ENCODE measurements at places on chromosomes 1 and 21.

GRCh38 chr1:117818456-117818855 lies 111.0 kb downstream of the GDAP2 start:
- DNase-seq = no peak

DNA sequence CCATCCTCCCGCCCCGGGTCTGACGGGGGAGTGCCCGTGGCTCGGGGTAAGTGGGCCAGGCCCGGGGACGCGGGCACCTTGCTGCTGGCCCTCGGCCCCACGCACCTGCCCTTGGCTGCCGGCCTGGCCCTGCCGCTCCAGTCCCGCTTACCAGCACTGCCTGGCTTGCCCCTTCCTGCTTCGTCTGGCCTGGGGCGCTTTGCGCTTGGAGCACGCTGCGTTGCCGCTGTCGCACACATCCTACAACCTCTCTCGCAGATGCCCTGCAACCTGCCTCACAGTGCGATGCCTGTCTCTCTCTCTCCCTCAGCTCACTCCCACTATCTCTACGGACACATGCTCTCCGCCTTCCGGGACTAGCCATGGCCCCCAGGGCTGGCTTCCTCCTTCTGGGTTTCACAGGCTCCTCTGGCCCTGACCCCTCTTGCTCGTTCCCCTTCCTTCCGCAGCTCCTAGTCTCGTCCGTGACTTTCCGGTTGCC lies 9.7 kb downstream of the MYOG start:
- no peak for DNase-seq

DNA sequence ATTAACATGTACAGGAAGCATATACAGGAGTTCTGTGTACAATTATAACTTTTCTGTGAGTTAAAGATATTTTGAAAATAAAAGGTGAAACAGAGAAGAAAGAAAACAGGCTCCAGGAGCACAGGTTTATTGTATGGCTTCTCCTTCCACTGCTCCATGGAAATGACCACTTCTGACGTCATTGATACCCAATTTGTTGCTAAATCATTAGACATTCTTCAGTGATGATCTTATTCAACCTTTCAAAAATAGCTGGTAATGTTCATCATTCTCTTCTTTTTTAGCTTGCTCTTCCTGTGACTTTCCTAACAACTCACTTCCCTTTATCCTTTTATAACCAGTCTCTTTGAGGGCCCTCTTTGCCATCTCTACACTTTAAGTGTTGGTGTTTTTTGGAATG lies 77.8 kb downstream of the KCNK2 start:
- DNase-seq = no peak

- peak; percentile 93 for DNase-seq
Measured at GRCh38 chr1:146035048-146035423, 13.5 kb upstream of the HJV start.

DNA sequence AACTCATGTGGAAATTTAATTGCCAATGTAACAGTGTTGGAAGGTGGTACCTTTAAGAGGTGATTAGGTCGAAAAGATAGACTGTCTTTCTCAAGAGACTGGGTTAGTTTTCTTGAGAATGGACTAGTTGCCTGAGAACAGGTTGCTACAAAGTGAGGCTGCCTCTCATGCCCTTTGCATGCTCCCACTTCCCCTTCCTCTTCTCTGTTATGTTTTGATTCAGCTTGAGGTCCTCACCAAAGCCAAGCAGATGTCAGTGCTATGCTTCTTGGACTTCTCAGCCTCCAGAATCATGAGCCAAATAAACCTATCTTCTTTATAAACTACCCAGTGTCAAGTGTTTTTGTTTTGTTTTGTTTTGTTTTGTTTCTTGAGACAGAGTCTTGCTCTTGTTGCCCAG lies 187.0 kb upstream of the RUNX1 start:
- DNase-seq = no peak

GRCh38 chr1:9086045-9086444 lies 16.6 kb upstream of the SLC2A5 start:
- DNase-seq = no peak

DNA sequence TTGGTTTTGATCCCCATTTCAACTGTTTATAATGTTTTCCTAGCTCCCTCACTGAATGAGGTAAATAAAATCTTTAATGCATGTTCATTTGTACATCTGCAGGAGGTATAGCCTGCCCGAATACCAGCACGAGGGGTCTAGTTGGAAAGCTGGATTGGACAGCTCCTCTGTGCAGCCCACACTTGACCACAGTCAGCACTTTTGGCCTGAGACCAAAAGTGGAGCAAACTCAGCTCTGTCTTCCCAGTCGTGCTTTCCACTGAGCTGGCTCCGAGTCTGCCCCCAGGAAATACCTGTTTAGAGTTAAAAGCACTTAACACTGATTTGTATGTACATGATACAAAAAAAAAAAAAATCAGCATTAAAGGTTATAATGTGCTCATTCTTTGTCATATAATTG lies 224.4 kb downstream of the DSCAM start:
- no peak for DNase-seq

- DNase-seq = no peak
Measured at GRCh38 chr1:170910273-170910672, 25.1 kb upstream of the MROH9 start.

- DNase-seq = no peak
Measured at GRCh38 chr1:14944471-14944985, 209.0 kb upstream of the TMEM51 start.

DNA sequence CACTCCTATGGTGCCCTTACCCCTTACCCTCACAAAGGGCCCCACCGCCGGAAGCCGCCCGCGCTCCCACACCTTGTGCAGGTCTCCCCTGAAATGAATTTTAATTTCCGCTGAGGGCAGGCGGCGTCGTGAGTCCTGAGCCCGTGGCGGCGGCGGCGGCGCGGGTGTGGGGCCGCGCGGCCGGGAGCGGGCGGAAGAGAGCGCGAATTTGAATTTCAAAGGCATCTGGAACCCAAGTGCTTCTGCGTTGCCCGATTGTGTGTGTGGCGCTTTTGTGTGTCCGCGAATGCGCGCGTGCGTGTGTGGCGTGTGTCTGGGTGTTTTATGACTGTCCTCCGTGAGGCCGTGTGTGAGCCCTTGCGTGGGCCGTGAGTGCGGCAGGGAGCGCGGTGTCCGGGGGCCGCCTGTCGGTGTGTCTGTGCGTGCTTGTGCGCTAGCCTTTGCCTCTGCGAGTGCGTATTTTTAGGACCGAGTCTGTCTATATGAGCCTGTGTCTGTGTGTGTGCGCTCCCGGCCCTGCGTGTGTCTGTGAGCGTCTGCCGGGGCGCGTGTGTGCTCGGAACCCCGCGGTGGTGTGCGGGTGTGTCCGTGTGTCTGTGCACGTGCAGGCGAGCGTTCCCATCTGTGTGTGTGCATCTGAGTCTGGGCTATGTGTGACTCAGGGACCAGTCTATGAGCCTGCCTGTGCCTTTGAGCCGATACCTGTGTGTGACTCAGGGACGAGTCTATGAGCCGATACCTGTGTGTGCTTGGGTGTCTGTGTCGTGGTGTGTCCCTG lies 7.9 kb upstream of the ADGRB2 start:
- no peak for DNase-seq

DNA sequence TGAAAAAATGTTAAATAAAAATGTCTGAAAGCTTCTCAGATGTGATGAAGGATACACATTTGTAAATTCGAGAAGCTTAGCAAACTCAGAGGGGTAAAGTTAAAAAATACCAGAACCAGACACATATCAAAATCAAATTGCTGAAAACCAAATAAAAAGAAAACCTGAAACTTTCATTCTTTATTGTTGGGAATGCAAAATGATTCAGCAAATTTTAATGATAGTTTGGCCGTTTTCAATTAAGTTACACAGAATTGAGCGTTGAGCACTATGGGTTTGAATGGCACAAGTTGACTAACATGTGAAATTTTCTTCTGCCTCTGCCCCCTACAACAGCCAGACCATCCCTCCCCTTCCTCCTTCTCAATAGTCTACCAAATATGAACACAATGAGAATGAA lies 33.5 kb upstream of the GRIK1 start:
- no peak for DNase-seq

DNA sequence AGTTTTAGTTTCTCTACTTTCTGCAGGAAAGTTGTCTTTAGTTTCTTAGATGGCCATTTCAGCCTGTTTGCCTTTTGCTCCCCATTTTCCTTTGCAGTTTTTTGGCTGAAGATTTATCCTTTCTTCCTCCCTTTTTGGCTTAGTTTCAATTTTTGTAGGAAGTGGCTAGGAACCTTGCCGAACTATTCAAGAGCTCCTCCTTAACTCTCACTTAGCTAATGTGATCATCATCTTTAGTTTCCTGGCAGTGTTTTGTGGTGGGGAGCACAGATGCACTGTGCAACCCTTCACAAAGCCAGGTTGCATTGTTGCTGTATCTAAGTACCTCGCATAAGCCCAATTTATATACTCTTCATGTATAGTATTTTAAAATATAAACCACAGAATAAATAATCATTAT lies 28.8 kb upstream of the CCDC181 start:
- no peak for DNase-seq

DNA sequence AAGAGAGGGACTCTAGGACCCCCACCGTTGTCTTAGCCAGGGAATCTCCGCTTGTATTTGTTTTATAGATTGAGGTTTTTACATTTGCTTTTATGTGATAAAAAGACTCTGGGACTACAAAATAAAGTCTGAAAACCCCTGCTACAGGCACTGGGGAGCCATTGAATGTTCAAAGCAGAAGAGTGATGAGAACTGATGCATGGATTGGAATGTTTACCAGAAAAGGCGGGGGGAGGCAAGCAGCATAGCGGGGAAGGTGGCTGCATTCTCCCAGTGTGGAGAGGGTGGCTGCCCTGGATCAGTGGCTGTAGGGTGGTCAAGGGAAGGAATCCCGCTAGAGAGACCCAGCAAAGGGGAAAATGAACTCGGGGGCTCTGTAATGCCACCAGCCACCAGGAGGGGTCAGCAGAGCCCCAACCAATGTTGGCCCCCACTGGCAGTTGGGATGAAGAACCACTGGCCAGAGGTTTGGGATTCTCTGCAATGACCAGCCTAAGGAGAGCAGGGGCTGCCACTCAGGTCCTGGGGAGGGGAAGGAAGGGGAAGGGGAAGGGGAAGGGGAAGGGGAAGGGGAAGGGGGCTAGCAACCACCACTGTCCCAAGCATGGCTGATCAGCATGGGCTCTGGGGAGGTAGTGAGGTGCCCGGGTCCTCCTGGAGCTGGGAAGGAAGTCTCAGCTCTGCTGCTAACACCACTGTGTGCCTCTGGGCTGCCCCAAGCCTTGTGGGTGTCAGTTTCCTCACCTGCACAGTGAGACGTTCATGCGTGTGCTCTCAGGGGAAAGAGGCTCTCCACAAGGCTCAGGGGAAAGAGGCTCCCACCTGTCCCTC lies 19.2 kb upstream of the PEF1 start:
- no peak for DNase-seq

DNA sequence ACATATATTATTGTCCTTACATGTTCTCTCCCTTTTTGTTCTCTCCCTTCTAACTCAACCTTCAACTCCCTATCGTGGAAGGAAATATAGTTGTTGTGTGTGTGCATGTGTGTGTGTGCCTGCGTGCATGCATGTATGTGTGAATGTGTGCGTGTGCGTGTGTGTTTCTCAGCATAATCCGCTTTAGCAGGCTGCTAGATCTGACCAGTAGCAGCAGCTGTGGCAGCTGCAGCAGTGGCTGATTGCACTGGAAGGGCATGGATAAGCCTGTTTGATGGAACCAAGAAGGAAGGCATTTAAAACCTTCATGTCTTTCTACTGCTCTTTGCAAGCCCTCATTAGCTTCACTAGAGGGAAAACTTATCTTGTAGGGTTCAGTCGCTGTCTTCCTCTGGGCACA lies 65.6 kb upstream of the IRF2BP2 start:
- DNase-seq = peak; percentile 47
